ENCODE measurements at places on chromosomes 13 and 19.

DNA sequence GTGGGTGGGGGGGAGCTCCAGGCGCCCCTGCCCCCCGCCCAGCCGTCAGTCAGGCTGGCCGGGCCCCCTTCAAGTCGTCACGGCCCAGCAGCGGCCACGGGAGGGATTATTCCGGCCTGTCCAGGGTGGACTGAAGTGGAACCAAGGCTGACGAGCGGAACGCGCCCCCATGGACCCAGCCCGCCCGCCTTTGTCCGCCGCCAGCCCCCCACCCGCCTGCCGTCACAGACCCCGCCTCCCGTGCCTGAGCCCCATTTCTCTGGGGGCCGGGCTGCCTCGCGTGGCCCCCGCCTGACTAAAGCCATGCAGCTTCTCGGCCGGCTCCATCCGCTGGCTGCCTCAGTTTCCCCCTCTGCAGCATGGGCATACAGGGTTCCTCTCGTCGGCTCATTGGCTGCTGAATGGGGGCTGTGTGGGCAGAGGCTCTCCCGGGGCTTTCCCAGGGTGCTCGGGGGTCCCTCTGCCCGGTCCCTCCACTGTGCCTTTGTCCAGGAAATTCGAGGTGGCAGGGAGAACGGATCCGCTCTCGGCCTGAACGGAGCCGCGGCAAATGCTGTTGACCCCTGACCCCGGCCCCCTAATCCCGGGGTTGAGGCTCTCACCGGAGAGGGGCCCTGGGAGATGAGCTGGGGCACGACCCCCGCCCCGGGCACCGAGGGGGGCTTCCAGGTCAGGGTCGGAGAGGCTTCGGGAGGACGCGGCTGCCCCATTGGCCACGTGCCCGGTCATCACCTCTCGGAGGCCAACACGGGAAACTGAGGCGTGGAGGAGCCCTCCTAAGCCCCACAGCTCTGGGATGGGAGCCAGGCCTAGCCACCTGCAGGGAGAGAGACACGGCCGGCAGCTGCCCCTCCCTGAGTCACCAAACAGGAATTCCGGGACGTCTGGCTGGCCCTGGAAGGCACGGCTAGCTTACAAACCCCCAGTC lies 27.4 kb downstream of the EFNA2 start:
- DNase-seq, result no peak

- peak; percentile 63 for DNase-seq
Measured at GRCh38 chr19:55086730-55087541, 11.3 kb downstream of the EPS8L1 start.

GRCh38 chr19:53467485-53468262 lies at the start of gene ZNF813:
Gene ZNF813, plus strand, starts transcription at chr19:53467733. Its CDS starts 16,090 bp downstream, at chr19:53483823.
- peak; percentile 89 for DNase-seq

GRCh38 chr13:32164622-32165268 lies 133.2 kb downstream of the FRY start:
- DNase-seq, result no peak

GRCh38 chr13:32305646-32306045 lies 9.5 kb downstream of the ZAR1L start:
- DNase-seq, result no peak

- no peak for DNase-seq
Measured at GRCh38 chr13:90281709-90282108, 1065.8 kb upstream of the MIR17HG start.
